ENCODE measurements at places on chromosomes 12 and 14.
A peak's percentile ranks its signal among the peaks of the same experiment; 100 is the strongest.

DNA sequence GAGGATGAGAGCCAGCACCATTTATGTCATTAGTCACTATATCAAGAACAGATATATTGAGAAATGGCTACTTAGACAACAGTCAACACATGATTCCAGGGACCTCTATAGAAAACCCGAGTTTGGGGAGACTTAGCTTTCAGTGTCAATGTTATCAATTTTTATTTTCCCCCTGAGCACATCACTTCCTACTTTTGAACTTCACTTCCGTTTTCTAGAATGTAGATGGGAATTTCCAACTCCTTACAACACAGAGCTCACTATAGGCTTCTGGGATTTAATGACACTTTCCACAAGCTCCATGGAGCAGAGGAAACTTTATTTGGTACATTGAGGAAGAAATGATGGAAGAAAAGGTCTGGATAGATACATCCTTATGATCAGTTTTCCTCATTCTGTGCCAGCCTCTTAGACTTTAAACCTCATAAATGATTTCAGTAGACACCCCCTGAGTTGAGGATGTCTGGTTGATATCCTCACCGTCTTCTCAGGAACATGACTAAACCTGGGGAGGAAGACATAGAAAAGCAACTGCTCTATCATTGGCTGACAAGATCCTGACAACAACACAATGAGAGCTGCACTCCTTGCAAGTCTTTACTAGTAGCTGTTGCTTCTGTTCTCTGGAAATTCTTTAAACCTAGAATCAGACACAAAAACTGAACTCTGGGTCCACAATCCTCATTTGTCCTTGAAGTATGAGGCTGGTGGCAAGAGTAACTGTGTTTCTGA, 449.4 kb upstream of the OR4E1 start:
- DNase-seq, result peak; percentile 62

DNA sequence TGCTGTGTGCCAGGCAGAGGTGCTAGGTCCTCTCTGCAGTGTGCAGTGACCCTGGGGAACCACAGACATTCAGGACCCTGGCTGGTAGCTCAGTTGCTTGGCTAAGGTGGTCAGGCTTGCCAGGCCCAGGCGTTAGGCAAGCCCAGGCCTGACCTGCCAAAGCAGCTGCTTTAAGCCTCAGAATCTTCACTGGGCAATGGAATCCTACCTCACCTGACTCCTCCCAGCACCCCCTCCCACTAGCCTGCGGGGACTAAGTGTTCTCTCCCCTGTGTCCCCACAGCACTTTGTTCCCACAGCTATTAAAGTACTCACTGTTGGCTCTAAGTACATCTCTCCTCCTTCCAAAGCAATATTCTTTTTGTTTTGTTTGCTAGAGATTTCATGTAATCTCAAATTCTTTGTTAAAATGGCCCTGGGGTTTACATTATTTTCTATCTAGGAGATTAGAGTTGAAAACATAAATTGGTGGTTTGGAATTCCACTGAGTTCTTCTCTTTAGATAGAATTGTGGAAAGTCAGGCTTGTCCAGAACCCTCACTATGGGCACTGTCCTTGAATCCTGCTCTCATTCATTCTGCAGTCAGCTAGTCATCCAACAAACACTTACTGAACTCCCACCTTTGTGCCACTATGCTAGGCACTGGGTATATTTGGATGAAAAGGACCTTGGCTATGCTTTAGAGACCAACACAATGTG, 44.4 kb downstream of the DGLUCY start:
- DNase-seq, result no peak

DNA sequence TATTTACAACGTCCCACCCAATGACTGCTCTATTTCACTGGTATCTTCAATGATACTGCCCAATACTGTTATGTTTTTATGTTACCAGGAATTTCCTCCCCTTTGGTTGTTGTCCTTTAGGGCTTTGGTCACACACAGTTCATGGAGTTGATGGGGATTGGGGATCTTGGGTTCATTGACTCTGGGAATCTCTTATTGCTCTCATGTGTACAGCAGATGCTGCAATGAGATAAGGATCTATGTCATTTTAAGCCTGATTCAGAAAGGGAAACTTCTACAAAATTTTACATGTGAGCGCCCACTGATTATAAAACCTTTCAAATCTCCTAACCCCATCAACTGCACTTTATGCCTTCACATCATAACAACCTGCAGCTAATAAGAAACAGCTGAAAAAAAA, 67.2 kb downstream of the FAR2 start:
- peak; percentile 38 for DNase-seq

- no peak for DNase-seq
These were observed 73.8 kb upstream of the DCN start for GRCh38 chr12:91256411-91256810.

DNA sequence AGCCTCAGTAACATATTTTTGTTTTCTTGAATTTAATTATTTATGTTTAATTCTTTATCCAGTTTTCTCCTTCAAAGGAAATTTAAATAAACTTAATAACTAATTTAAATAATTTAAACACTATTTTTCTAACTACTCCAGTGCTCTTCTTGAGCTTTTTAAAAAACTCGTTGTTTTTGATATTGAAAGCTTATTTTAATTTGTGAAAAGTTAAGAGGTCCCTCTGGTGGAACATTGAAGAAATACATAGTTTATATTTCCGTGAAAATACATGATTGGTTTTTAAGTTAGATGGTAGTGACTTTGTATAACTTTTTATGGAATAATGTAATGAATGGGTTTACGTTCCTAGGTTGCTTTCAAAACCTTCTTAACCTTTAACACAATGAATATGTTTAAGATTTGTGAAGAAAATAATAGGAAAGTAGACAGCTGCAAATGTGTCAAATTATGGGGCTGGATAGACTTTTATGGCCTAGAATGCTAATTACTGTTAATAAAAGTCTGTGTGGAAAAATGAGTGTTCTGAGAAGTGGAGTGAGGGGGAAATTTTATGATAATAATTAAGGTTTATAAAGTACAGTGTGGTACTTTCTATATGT, 45.9 kb upstream of the MSRB3 start:
- DNase-seq, result peak; percentile 29

DNA sequence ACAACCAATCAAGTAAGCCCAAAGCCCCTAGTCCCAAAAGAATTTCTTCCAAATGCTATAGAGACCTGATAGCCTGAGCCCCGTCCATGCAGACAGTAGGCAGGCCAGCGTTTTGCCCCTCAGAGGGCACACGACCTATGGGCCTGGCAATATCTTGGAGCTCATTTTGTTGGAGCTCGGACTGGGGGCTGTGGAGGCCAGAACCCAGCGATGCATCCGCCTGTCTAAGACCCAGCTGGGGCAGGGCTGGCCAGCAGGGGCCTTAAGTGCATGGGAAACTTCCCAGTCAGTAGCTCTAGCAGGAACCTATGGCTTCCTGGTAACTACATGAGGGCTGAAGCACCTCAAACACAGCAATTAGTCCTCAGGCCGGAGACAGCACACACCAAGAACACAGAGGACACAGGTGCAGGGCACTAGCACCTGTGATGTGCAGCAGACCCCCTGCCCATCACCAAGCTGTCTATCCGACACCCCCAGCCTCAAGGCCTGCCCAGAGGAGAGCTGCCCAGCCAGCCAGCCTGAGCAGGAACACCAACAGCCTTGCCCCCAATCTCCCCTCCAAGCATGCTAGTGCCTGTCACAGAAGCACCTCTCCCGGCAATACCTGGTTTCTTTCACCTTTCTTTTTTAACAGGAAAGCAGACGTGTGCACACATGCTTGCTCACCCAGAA, 50.8 kb downstream of the ARL6IP4 start:
- no peak for DNase-seq

- DNase-seq, result no peak
These were observed 37.2 kb downstream of the TNFAIP2 start for GRCh38 chr14:103160321-103161053.

- no peak for DNase-seq
These were observed 24.0 kb upstream of the TMED10 start for GRCh38 chr14:75200451-75200850.

DNA sequence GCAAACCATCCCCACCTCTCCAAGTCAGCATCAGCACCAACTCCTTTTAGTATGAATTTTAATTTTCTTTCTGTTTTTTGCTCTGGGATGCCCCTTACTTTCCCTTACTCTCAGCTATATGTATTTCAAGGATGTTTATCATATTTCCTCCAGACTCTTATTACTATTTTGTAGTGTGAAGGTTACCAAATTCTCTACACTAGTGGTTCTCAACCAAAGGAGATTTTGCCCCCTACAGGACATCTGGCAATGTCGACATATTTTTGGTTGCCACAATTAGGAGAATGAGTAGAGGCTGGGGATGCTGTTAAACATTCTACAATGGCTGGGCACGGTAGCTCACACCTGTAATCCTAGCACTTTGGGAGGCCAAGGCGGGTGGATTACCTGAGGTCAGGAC, 29.1 kb upstream of the SOS2 start:
- peak; percentile 54 for DNase-seq

DNA sequence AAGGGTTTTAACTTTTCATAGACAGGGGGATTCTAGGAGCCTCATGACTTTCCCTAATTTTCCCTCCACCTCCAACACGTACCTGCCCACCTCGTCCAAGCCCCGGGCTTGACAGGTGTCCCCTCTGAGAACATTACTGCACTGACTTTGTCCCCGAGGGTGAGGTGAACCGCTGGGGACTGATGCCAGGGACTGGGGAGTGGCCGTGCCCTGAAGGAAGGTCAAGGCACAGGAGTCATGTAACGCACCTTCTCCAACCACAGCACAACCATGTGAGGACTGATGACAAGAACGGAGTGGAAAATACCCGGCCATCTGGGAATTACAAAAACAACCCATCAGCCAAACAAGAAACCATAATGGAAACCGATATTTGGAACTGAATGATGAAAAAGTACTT, 214.7 kb upstream of the C14orf180 start:
- DNase-seq, result no peak

DNA sequence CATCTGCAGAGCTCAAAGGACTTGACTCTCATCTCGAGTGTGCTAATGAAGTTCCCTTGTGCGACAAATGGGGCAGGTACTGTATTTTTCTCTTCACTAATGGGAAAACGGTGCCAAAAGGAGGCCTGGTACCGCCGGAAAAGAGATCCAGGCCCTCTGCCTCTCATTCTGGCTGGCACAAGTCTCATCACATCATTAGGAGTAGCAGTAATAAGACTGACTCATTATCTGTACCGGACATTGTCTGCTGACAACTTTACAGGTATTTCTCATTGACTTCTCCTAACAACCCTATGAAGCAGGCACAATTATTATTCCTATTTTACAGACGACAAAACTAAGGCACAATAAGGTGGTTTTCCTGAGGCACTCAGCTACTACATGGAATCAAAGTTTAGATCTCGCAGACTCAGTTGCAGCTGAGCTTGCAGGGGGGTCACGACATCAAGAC, 668 bp downstream of the APPL2 start:
- DNase-seq, result no peak

DNA sequence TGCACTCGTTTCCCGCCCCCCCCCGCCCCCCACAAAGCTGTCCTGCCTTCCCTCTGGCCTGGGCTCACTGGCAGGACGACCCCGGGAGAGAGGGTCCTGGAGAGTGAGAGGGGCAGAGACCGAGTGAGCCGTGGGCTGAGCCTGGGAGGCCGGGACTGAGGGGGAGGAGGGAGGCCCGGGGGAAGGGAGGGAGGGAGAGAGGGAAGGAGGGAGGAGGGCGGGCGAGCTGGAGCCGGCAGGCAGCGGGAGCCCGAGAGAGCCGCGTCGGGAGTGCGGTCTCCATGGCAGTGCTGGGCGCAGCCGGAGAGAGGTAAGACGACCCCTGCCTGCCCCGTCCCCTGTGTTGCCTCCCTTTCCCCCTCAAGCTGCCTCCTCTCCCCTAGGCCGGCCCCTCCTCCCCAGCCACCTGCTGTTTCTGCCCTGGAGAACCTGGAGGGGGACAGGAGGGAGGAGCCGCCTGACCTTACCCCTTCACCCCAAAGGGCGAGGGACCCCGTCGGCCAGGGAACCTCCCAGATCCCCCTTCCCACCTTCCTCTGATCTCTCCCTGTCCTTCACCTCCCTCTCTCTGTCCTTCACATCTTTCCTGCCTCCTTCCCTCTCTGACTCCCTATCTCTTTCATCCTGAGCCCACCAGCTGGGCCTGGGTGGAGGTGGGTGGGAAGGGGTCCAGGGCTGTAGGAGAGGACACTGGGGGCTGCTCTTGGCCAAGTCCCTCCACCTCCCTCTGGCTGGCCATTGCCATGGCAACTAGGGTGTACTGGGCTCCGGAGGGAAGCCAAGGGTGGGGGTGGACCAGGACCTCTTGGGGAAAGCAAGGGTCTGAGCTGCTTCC, at the start of gene GPR162:
Gene GPR162, plus strand, starts transcription at position 231 of the 835 bp plus-strand sequence. CDS start 2,078 bp downstream, outside the sequence.
- DNase-seq, result peak; percentile 10

- no peak for DNase-seq
These were observed 5.6 kb downstream of the HOXC13 start for GRCh38 chr12:53944209-53944608.

- no peak for DNase-seq
These were observed 55.8 kb downstream of the EXOC5 start for GRCh38 chr14:57212919-57213318.

GRCh38 chr12:109696485-109697269, 16.9 kb upstream of the FAM222A start:
- no peak for DNase-seq

DNA sequence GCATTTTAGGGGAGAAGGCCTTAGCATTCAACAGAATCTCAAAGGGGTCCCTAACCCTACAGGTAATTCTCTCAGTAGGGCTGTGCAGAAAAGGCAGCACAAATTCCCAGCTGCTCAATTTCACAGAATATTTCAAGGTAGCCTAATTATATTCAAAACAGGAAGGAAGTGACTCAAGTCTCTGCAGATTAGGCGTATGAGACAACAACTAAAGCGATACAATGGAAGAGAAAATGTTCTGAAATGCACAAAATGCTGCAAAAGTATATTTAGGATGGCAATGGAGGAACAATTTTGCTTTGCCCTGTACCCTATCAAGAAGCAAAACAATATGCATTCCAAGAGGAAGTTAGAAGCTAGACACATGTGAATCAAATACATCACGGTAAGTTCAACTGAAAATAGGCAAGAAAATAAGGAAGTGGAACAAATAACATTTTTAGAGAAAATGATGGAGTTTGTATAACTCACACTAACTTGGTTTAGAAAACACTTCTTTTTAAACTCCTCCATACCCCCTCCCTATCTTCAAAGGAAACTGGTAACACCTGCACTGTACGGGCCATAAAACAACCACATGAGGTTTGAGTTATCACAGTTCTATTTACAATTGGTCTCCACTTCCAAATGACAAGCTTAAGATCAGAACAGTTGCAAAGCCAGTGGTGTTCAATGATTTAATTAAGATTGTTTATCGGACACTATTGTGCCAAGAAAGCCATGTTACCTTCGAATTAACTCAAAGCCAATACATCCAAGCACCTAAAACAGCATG, 1.6 kb downstream of the GIT2 start:
- DNase-seq, result peak; percentile 42

DNA sequence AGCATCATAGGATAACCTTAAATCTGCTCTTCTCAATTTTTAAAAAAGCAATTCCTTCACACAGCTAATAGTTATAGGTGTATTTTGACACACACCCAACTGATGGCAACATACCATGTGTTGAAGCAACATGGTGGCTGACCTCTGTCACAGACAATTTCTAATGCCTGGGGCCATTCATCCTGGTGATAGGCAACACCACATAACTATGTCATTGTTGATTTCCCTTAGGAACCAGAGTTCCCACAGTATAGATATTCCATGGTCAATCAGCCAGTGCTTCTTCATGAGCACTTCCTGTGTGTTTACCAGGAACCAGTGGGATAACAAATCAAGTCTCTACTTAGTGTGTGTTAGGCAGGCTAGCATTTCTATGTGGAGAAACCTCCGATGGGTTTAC, 88.3 kb downstream of the FIGNL2 start:
- no peak for DNase-seq

Data from inflammatory macrophage treated with lipopolysaccharide for 4 hours (primary cell).